ENCODE measurements at places on chromosomes 13 and 19.

DNA sequence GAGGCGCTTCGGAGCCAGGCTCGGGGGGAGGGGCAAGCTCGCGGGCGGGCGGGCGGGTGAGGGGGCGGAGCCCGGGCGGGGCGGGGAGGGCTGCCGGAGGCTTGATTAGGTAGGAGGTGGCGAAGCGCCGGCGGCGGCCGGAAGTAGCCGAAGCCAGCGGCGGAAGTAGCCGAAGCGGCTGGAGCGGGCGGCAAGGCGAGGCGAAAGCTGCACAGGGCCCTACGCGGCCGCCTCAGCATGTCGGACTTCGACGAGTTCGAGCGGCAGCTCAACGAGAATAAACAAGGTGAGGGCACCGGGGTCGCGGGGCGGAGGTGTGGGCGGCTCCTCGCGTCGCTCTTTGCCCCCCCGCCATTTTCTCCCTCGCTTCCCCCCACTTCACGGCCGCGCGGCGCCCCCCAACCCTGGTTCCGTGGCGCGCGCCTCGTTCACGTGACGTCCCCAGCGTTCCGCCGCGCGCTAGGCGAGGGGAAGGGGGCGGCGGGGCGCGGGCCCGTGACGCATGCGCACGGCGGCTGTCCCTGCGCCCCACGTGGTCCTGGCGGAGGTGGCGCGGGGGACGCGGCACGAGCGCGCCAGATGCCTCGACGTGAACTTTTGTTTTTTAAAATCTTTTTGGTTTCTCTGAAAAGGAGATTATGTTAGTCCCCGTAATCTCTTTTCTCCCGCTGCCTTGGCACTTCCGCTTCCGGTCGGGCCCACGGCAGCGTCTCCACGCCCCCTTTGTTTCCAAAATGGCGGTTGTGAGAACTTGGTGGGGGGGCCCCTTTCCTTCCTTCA lies at the start of gene U2AF2:
Gene U2AF2 (plus strand): TSS at position 168 of the 780 bp plus-strand sequence. CDS start 70 bp downstream, at position 238.
- peak; percentile 99 for DNase-seq

DNA sequence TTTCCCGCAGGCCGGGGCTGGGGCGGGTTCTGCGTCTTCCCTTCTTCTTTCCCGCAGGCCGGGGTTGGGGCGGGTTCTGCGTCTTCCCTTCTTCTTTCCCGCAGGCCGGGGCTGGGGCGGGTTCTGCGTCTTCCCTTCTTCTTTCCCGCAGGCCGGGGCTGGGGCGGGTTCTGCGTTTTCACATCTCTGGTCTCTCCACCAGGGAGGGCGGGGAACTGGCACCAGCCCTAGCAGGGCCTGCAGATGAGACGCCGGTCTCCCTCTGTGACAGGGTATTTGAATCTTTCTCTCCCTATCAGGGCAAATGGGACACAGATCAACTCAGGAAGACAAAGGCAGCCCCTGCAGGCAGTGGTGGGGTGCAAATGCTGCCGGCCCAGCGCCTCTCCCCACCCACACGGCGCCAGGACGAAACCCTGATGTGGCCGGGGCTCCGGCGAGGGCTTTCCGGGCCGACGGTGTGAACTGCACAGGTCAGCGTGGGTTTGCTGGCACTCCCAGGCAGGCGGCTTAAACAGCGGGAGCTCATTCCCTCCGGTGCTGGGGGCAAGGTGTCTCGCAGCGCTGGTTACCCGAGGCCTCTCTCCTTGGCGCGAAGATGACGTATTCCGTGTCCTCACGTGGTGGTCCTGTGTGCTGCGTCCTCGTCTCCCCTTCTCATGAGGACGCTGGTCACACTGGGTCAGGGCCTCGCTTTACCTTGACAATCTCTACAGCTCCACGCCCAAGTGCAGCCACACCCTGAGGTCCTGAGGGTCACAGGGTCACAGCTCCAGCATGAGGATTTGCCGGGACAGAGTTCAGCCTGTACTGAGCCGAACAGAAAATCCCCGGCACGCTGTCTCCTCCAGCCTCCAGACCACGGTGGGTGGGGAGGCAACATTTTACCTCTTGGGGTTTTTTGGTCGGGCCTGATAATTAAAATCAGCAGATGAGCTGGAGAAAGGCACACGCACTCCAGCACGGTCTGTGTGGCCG lies 717 bp upstream of the C13orf46 start:
- peak; percentile 38 for DNase-seq

DNA sequence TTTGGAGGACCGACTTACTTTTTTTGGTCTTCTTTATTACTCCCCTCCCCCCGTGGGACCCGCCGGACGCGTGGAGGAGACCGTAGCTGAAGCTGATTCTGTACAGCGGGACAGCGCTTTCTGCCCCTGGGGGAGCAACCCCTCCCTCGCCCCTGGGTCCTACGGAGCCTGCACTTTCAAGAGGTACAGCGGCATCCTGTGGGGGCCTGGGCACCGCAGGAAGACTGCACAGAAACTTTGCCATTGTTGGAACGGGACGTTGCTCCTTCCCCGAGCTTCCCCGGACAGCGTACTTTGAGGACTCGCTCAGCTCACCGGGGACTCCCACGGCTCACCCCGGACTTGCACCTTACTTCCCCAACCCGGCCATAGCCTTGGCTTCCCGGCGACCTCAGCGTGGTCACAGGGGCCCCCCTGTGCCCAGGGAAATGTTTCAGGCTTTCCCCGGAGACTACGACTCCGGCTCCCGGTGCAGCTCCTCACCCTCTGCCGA lies 409 bp downstream of the FOSB start:
- DNase-seq, result peak; percentile 63

- no peak for DNase-seq
These were observed 10.5 kb downstream of the DDX39A start for GRCh38 chr19:14408491-14409145.

GRCh38 chr13:96428911-96429310 lies 339.0 kb downstream of the HS6ST3 start:
- DNase-seq, result no peak

DNA sequence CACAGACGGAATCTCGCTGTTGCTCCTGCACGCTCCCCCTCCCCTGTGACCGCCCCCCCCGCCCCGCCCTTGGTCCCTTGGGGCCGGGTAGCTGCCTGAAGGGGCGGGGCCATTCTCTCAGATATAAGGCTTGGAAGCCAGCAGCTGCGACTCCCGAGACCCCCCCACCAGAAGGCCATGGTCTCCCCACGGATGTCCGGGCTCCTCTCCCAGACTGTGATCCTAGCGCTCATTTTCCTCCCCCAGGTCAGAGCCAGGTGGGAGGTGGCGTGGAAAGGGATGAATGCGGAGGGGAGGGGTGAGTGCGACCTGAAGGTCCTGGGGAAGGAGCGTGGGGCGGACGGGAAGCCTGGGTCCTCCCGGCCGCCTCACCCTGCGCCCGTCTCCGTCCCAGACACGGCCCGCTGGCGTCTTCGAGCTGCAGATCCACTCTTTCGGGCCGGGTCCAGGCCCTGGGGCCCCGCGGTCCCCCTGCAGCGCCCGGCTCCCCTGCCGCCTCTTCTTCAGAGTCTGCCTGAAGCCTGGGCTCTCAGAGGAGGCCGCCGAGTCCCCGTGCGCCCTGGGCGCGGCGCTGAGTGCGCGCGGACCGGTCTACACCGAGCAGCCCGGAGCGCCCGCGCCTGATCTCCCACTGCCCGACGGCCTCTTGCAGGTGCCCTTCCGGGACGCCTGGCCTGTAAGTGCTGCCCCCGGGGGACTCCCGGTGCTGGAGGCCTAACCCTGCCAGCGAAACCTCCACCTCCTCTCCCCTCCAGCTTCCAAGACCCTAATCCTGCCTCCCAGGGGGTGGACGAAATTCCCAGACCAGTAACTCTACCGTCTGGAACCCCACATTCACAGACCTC lies at the start of gene DLL3:
Gene DLL3 (plus strand): TSS at position 150 of the 845 bp plus-strand sequence. CDS start 28 bp downstream, at position 178.
- no peak for DNase-seq

- peak; percentile 50 for DNase-seq
These were observed at the start of gene PCDH8 for GRCh38 chr13:52848455-52849195. Gene PCDH8 (minus strand): TSS chr13:52848640. CDS start chr13:52848436, 204 bp downstream.

DNA sequence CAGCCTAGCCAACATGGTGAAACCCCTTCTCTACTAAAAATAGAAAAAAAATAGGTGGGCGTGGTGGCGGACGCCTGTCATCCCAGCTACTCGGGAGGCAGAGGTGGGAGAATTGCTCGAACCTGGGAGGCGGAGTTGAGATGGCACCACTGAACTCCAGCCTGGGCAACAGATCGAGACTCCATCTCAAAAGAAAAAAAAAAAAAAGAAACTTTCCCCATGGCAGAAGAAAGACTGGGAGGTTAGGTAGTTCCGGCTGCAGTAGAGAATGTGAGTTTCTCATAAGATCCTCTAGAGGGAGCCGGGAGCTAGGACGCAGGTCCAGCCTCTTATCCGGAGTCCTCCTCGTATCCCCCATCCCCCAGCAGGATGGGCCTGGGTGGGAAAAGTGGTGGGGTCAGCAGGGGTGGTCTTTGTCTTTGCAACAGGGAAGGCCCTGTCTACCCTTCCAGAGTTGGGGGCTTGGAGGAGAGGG lies 13.2 kb upstream of the CREB3L3 start:
- no peak for DNase-seq

DNA sequence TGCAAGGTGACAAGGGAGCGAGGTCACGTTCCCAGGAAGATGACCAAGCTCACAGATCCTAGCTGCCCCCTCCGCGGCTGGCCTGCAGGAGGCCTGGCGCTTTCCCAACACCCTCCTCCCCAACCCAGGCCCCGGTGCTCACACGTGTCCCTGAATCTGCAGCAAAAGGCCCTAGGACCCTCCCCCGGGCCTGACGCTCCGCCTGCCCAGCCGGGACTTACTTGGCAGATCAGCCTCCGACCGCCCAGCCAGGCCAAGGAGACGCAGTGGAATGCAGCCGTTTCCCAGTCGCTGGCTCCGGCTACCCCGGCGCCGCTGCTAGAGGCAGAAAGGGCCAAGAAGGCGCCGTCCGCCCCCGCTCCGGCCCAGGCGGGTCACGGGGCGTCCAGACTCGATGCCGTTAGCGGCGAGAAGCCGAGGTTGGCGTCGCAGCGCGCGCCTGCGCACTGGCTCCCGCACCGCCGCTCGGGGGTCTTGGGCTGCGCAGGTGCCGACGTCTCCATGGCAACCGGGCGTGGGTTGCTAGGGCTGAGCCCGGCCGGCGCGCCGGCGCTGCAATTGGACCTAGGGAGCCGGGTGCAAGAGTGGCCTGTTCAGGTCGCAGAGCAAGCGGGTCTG lies at the start of gene PNMA8A:
Gene PNMA8A (minus strand): TSS at position 448 of the 618 bp plus-strand sequence. CDS start 528 bp downstream, outside the sequence.
- DNase-seq, result no peak

- DNase-seq, result no peak
These were observed 351.9 kb downstream of the EFNB2 start for GRCh38 chr13:106183410-106184065.
